ENCODE measurements at places on chromosomes 3 and 15. TPM values are rescaled to one million over a fixed set of nuclear protein-coding genes. Genes with fewer than 3 reads are reported as not detected.

GRCh38 chr3:42556089-42556632, 25.6 kb downstream of the SEC22C start:
- peaks cover 50% of the 10 kb centered on the region for H3K36me3 ChIP-seq
- no peak overlapping the region for H3K4me3 ChIP-seq
- H3K27me3 ChIP-seq: no peaks in the 10 kb centered on the region
- H3K27ac ChIP-seq: no peak overlapping the region

DNA sequence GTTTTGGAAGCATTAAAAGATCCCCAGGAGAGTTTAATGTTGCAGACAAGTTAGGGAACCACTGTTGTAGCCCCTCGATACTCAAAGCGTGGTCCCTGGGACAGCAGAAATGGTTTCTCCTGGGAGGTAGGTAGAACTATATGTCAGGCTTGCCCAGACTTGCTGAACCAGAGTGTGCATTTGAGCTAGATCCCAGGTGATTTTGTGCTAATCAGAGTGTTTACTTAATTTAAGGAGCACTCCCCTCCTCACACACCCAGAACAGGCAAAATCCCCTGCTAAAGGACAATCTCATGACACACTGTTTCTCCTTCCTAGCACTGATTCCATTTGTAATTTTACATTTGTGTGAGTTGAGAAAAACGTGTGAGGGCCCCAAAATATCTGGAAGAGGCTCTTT, 24.3 kb downstream of the LMCD1 start:
- no peak for DNase-seq
- no peak overlapping the region for H3K4me3 ChIP-seq
- H3K27ac ChIP-seq: no peak overlapping the region
- no peaks in the 10 kb centered on the region for H3K27me3 ChIP-seq
- no peaks in the 10 kb centered on the region for H3K36me3 ChIP-seq

- H3K36me3 ChIP-seq: no peaks in the 10 kb centered on the region
- H3K27me3 ChIP-seq: no peaks in the 10 kb centered on the region
- H3K27ac ChIP-seq: no peak overlapping the region
- DNase-seq: peak; percentile 91
- no peak overlapping the region for H3K4me3 ChIP-seq
- no peaks in the 10 kb centered on the region for H3K4me1 ChIP-seq
These were observed 279.2 kb downstream of the PDCD6IP start for GRCh38 chr3:34077417-34078195.

- H3K27ac ChIP-seq: no peak overlapping the region
- no peaks in the 10 kb centered on the region for H3K4me1 ChIP-seq
- no peak overlapping the region for H3K4me3 ChIP-seq
- no peak for DNase-seq
- no peaks in the 10 kb centered on the region for H3K36me3 ChIP-seq
These were observed 4.5 kb downstream of the SERPINI2 start for GRCh38 chr3:167469381-167469780.

GRCh38 chr3:37823189-37823588, 38.5 kb upstream of the CTDSPL start:
- H3K4me1 ChIP-seq: no peaks in the 10 kb centered on the region
- H3K27me3 ChIP-seq: no peaks in the 10 kb centered on the region
- no peak overlapping the region for H3K27ac ChIP-seq

- no peak for DNase-seq
- H3K4me3 ChIP-seq: no peak overlapping the region
- H3K4me1 ChIP-seq: no peaks in the 10 kb centered on the region
- peaks cover 6% of the 10 kb centered on the region for H3K36me3 ChIP-seq
- H3K27ac ChIP-seq: no peak overlapping the region
These were observed 90.4 kb downstream of the ISL2 start for GRCh38 chr15:76426941-76427340.

DNA sequence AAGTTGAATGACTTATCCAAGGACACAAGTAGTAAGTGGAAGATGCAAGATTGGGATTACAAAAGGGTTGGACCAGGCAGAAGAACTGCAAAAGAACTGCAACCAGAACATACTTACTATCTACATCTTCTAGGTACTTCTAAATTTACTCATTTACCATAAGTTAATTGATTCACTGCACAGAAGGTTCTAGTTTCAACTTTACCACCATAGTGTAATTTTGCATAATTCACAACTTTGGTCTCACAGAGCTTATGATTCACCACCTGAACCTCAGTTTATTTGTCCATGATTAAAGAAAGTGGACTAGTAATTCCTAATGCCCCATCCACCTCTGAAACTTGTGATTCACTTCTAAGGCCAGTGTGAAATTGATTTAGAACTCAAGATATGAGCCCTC, 236.8 kb upstream of the UBE2E2 start:
- no peak overlapping the region for H3K27ac ChIP-seq
- H3K27me3 ChIP-seq: no peaks in the 10 kb centered on the region
- H3K36me3 ChIP-seq: no peaks in the 10 kb centered on the region
- H3K4me3 ChIP-seq: no peak overlapping the region
- no peak for DNase-seq

DNA sequence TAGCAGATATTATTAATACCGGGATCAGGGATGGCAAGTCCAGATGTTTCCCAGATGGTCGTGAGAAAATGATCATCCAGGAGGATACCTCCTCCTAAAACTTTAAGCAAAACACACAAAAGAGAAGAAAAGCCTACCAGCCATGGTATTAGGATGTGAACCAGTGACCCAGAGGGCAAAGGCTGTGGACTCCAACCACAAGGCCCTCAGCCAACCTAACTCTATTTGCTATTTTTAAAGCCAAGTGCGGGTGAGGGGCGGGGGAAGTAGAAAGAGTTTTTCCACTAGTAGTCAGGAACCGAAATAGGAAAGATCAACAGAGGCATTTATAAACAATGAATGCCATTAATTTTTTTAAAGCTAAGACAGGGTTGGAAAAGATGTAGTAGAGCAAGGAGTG, 77.4 kb downstream of the STAC start:
- H3K4me3 ChIP-seq: no peak overlapping the region
- no peaks in the 10 kb centered on the region for H3K4me1 ChIP-seq
- H3K27me3 ChIP-seq: no peaks in the 10 kb centered on the region

- no peaks in the 10 kb centered on the region for H3K27me3 ChIP-seq
- no peak for DNase-seq
- H3K4me3 ChIP-seq: no peak overlapping the region
- H3K27ac ChIP-seq: no peak overlapping the region
- peaks cover 6% of the 10 kb centered on the region for H3K4me1 ChIP-seq
- no peaks in the 10 kb centered on the region for H3K36me3 ChIP-seq
These were observed 28.3 kb upstream of the LYZL4 start for GRCh38 chr3:42438758-42439157.

- H3K4me3 ChIP-seq: no peak overlapping the region
- no peak overlapping the region for H3K27ac ChIP-seq
- H3K4me1 ChIP-seq: peaks cover under 1% of the 10 kb centered on the region
- H3K27me3 ChIP-seq: no peaks in the 10 kb centered on the region
These were observed 83.5 kb downstream of the SLC25A26 start for GRCh38 chr3:66304293-66304692.

GRCh38 chr3:55873523-55874254, 386.6 kb upstream of the WNT5A start:
- no peak overlapping the region for H3K4me3 ChIP-seq
- no peaks in the 10 kb centered on the region for H3K4me1 ChIP-seq
- no peaks in the 10 kb centered on the region for H3K36me3 ChIP-seq
- DNase-seq: no peak

- DNase-seq: no peak
- H3K4me1 ChIP-seq: no peaks in the 10 kb centered on the region
- no peaks in the 10 kb centered on the region for H3K27me3 ChIP-seq
- no peaks in the 10 kb centered on the region for H3K36me3 ChIP-seq
These were observed 492.6 kb downstream of the LPP start for GRCh38 chr3:188646592-188646991.

- no peaks in the 10 kb centered on the region for H3K27me3 ChIP-seq
- no peaks in the 10 kb centered on the region for H3K36me3 ChIP-seq
- DNase-seq: no peak
- no peaks in the 10 kb centered on the region for H3K4me1 ChIP-seq
- H3K27ac ChIP-seq: no peak overlapping the region
These were observed 17.5 kb upstream of the SPTSSB start for GRCh38 chr3:161388855-161389254.

- no peaks in the 10 kb centered on the region for H3K4me1 ChIP-seq
- no peak for DNase-seq
- H3K27ac ChIP-seq: no peak overlapping the region
- H3K27me3 ChIP-seq: no peaks in the 10 kb centered on the region
- H3K4me3 ChIP-seq: no peak overlapping the region
These were observed 240.0 kb downstream of the MBNL1 start for GRCh38 chr3:152508705-152509104.

DNA sequence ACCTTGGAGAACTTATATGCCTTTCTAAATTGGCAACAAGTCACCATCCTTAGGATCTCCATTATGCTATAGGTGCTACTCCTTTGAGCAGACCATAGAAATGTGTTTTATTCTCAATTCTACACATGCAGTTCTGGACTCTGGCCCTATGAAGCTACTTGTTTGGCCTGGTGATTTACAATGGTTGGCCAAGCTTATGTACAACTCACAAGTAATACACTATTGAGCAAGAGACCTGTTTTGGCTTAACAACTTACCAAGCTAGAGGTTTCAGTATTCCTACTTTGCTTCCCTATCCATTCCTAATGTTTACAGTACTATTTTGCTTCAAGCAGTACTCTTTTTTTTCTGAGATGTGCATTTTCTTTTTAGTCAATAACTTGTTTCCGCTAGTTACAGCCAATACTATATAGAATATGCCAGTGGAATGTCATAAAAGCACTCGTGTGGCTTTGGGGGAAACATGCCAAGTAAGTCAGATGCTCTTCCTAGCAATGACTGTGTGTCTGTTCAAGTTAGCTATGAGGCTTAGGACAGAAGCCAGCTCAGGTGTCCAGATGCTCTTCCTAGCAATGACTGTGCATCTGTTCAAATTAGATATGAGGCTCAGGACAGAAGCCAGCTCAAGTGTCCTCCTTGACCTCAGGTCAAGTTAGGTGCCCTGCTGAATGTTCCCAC, 174.9 kb upstream of the SEMA6D start:
- peak overlapping the region; percentile 0 for H3K27ac ChIP-seq
- no peaks in the 10 kb centered on the region for H3K36me3 ChIP-seq

DNA sequence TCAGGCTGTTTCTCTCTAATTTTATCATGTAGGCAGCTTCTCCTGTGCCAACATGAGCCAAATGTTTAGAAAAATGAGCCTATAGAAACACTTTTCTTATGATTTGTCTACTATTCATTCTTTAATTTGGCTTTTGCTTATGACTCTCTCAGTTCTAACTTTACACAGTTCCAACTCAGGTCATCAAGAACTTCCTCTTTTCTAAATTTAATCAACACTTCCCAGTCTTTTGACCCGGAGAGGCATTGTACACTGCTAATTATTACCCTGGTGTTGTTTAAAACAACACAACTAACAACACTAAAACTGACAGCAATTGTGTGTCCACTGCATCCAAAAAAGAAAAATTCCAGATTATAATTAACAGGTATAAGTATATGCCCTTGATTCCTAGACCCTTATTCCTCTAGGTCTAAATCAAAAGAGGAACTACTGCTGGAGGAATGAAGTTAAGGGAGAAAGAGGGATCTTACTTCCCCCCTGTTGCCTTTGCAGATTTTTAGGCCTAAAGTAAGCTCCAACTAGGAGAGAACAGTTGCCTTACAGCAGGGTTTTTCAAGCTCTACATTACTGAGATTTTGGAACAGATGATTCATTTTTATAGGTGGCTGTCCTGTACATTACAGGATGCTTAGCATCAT, 332.2 kb upstream of the GOLIM4 start:
- no peaks in the 10 kb centered on the region for H3K4me1 ChIP-seq
- H3K4me3 ChIP-seq: no peak overlapping the region
- no peak for DNase-seq

GRCh38 chr3:9207116-9207763, 42.2 kb downstream of the SRGAP3 start:
- H3K36me3 ChIP-seq: no peaks in the 10 kb centered on the region
- no peak overlapping the region for H3K4me3 ChIP-seq
- no peaks in the 10 kb centered on the region for H3K27me3 ChIP-seq
- H3K4me1 ChIP-seq: peaks cover 34% of the 10 kb centered on the region
- no peak for DNase-seq

GRCh38 chr3:76400141-76400540, 614.8 kb upstream of the ZNF717 start:
- DNase-seq: no peak
- no peak overlapping the region for H3K4me3 ChIP-seq
- H3K27ac ChIP-seq: no peak overlapping the region
- H3K4me1 ChIP-seq: no peaks in the 10 kb centered on the region
- H3K27me3 ChIP-seq: no peaks in the 10 kb centered on the region
- no peaks in the 10 kb centered on the region for H3K36me3 ChIP-seq

- DNase-seq: no peak
- no peak overlapping the region for H3K4me3 ChIP-seq
- no peak overlapping the region for H3K27ac ChIP-seq
- H3K4me1 ChIP-seq: no peaks in the 10 kb centered on the region
- H3K36me3 ChIP-seq: no peaks in the 10 kb centered on the region
These were observed 462.1 kb upstream of the CDIN1 start for GRCh38 chr15:36117296-36117787.

DNA sequence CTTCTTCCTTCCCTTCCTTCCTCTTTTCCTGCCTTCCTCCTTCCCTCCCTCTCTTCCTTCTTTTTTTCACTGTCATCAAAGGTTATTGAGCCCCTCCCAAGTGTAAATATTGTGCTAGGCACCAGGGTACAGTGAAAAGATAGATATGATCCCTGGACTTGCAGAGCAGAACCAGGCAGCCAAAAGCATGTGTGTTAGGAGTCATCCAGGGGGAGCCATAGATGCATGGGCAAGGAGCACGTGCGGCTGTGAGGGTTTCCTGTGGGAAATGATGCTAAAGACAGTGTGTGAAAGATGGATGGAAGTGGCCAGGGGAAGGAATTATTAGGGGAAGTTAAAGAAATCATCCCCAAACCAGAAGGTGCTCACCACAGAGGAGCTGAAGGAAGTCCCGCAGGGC, 65.2 kb downstream of the NR2F2 start:
- peaks cover 2% of the 10 kb centered on the region for H3K27me3 ChIP-seq
- no peak for DNase-seq
- H3K4me3 ChIP-seq: no peak overlapping the region
- no peak overlapping the region for H3K27ac ChIP-seq
- H3K4me1 ChIP-seq: no peaks in the 10 kb centered on the region

DNA sequence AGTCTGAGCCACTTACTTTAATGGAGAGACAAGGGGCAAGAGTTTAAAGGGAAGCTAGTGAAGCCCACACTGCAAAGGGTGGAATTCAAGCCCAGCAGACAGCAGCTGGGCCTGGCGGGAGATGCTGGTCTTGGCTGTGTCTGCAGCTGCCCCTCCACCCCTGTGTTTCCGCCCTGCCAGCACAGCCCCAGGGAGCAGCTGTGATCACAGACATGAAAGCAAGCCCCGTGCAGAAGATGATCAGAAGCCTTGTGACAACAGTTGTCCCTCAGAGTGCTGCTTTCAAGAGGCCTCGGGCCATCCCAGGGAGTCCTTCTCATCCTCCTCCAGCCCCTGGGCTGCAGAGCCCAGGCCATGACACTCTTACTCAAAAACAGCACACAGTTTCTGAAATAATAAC, 24.1 kb upstream of the SLC6A1 start:
- peak overlapping the region; percentile 62 for H3K27ac ChIP-seq
- no peaks in the 10 kb centered on the region for H3K36me3 ChIP-seq
- DNase-seq: no peak
- no peak overlapping the region for H3K4me3 ChIP-seq

Gene DCLK3
- 11.8 TPM for total RNA-seq

Gene GNAT1
- not detected for total RNA-seq

Gene CIP2A
- total RNA-seq: 14.4 TPM

Gene THRB
- 10.5 TPM for total RNA-seq

Gene STIMATE
- total RNA-seq: 65.6 TPM

Gene ERICH6
- 0.40 TPM for total RNA-seq

Gene TMC3
- total RNA-seq: 0.11 TPM

Gene ECE2
- 3.6 TPM for total RNA-seq

Gene ACOX2
- total RNA-seq: 33.3 TPM

Gene PLA2G4F
- not detected for total RNA-seq

Gene IFRD2
- 40.3 TPM for total RNA-seq

Gene KY
- 1.5 TPM for total RNA-seq

Gene GPR149
- total RNA-seq: 1.8 TPM

Gene ST8SIA2
- 9.0 TPM for total RNA-seq

Gene ADCY5
- total RNA-seq: 56.7 TPM

Gene SCN5A
- total RNA-seq: 1.8 TPM

Gene NME9
- 5.6 TPM for total RNA-seq

All from spinal cord (tissue), 10 donors.